ENCODE measurements at places on chromosomes 12 and 14. TPM values are rescaled to one million over a fixed set of nuclear protein-coding genes. Genes with fewer than 3 reads are reported as not detected.

Gene GPRC5D
- total RNA-seq, result not detected

DNA sequence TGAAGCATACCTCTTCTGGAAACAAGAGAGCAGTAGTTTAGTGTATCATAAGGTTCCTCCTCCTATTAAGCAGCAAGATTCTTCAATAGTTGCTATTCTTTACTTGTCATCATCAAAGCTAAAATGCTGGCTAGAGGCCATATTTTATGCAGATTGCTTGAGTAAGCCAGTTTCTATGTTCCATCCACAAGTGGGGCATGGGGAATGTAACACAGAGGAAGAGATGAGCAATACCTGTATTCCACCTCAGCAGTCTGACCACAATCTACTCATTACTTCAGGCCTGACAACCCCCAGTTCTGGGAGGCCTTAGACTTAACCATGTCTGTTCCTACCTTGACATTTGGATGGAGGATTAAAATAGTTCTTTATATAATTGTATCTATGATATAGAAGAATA is 423.6 kb downstream of the BTG1 start:
- no peaks in the 10 kb centered on the region for H3K27me3 ChIP-seq
- no peak for DNase-seq
- no peak overlapping the region for H3K4me3 ChIP-seq
- H3K27ac ChIP-seq, result no peak overlapping the region
- no peaks in the 10 kb centered on the region for H3K36me3 ChIP-seq

DNA sequence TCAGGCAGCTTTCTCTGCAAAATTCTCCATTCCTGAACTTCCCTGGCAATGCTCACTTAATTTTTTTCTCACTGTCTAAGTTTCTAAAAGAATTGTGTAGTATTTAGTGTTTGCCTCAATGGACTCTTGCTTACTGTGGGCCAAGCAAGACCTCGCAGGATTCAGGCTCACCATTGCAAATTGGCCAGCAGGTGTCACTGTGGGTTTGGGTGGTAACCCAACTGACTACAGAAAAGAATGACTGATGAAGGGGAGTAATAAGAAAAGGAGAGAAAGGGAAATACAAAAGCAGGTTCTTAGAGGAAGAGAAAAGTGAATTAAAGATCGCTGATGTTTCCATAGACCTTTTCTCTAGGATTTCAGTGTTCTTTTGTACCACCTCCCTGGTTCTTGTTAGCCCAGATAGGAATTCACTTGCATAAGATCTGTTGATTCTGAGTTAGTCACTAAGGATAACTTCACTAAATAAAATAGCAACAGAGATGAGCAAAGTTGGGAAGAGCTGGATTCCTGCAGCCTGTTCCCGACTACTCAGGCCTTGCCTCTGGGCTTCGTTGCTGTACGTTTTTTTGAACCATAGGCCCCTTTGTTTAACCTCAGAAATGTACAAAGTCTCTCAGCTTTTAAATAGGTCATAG is 386.5 kb upstream of the DDHD1 start:
- no peaks in the 10 kb centered on the region for H3K36me3 ChIP-seq
- H3K27me3 ChIP-seq, result no peaks in the 10 kb centered on the region
- H3K27ac ChIP-seq, result peak overlapping the region; percentile 8
- peaks cover 13% of the 10 kb centered on the region for H3K4me1 ChIP-seq
- no peak overlapping the region for H3K4me3 ChIP-seq

DNA sequence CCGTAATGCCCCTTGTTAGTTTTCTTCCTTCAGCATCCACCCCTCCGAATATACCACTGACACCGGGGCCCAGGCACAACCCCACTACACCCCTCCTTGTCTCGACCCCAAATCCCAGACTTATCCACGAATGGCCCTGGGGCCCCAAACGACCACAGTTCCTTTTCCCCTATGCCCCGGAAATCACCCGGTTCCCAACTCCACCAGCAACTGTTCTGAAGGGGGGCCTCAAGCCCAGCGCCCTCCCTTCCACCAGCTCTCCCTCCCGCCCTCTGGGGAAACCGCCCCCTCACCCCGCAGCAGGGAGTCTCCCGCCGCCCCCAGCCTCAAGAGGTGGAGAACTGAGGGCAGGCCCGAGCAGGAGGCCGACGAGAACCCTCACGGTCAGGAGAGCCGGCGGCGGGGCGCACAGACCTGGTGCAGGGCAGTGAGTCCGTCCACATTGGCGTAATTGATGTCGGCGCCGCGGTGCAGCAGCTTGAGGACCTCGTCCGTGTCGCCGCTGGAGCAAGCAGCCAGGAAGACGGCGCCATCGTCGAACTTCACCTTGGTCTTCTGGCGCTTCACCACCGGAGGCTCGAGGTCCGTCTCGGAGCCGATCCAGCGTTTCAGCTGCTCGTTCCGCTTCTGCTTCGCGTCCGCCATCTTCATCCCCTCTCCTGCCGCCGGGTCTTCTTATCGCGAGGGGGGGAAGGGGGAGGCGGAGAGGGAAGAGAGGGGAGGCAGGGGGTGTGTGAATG is 446 bp downstream of the PPP1R12A start:
- H3K36me3 ChIP-seq, result no peaks in the 10 kb centered on the region
- H3K4me1 ChIP-seq, result peaks cover 19% of the 10 kb centered on the region
- DNase-seq, result peak; percentile 74
- H3K4me3 ChIP-seq, result peak overlapping the region; percentile 95
- H3K27ac ChIP-seq, result peak overlapping the region; percentile 99
- H3K27me3 ChIP-seq, result no peaks in the 10 kb centered on the region

Gene SSTR1
- 6.0 TPM for total RNA-seq

Gene BAZ1A
- 24.7 TPM for total RNA-seq

DNA sequence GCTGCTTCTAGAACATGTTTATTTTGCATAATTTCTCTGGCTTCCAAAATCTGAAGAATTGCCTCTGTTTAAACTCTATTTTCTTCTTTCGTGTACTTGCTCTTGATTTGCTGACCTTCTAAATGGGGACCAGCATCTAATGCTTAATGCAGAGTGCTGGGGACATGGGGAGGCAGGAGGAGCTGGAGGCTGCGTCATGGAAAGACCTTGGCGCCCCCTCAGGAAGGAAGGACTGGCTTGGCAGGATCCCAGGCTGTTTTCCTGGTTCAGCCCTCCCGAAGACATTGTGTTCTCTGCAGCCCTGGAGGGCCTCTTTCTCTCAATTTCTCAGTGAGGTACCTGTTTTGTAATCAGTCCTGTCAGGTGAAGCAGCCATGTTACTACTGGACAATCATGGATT is 5.5 kb downstream of the PRKCH start:
- H3K27ac ChIP-seq, result peak overlapping the region; percentile 45
- peaks cover 24% of the 10 kb centered on the region for H3K27me3 ChIP-seq
- no peaks in the 10 kb centered on the region for H3K36me3 ChIP-seq
- peaks cover 5% of the 10 kb centered on the region for H3K4me1 ChIP-seq
- H3K4me3 ChIP-seq, result no peak overlapping the region

GRCh38 chr12:130181211-130181610 is 18.9 kb downstream of the FZD10 start:
- no peak overlapping the region for H3K27ac ChIP-seq
- no peaks in the 10 kb centered on the region for H3K36me3 ChIP-seq
- no peak for DNase-seq
- no peaks in the 10 kb centered on the region for H3K4me1 ChIP-seq

Gene TTC9
- 2.9 TPM for total RNA-seq

- DNase-seq, result no peak
- peaks cover 18% of the 10 kb centered on the region for H3K4me1 ChIP-seq
- no peaks in the 10 kb centered on the region for H3K36me3 ChIP-seq
- H3K4me3 ChIP-seq, result no peak overlapping the region
- no peaks in the 10 kb centered on the region for H3K27me3 ChIP-seq
These were observed 70.5 kb downstream of the TRIM9 start for GRCh38 chr14:51024377-51024776.

- no peaks in the 10 kb centered on the region for H3K36me3 ChIP-seq
- DNase-seq, result no peak
- H3K4me1 ChIP-seq, result no peaks in the 10 kb centered on the region
- no peak overlapping the region for H3K4me3 ChIP-seq
These were observed 114.0 kb downstream of the PLEKHA5 start for GRCh38 chr12:19243551-19243950.

GRCh38 chr12:92065018-92065499 is 80.6 kb downstream of the BTG1 start:
- peak overlapping the region; percentile 14 for H3K27ac ChIP-seq
- no peak overlapping the region for H3K4me3 ChIP-seq
- H3K27me3 ChIP-seq, result no peaks in the 10 kb centered on the region
- no peaks in the 10 kb centered on the region for H3K36me3 ChIP-seq
- peak; percentile 26 for DNase-seq

DNA sequence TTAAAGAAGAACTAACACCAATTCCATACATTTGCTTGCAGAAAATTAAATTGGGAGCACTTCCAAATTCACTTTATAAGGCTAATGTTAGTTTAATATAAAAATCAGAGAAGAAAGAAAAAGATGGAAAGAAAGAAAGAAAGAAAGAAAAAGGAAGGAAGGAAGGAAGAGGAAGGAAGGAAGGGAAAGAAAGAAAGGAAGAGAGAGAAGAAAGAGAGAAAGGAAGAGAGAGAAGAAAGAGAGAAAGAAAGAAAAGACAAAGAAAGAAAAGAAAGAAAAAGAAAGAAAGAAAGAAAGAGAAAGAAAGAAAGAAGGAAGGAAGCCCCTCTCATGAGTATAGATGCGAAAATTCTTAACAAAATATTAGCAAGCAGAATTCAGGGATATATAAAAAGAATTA is 267.7 kb downstream of the RPAP3 start:
- no peak for DNase-seq
- no peak overlapping the region for H3K27ac ChIP-seq
- H3K36me3 ChIP-seq, result no peaks in the 10 kb centered on the region

DNA sequence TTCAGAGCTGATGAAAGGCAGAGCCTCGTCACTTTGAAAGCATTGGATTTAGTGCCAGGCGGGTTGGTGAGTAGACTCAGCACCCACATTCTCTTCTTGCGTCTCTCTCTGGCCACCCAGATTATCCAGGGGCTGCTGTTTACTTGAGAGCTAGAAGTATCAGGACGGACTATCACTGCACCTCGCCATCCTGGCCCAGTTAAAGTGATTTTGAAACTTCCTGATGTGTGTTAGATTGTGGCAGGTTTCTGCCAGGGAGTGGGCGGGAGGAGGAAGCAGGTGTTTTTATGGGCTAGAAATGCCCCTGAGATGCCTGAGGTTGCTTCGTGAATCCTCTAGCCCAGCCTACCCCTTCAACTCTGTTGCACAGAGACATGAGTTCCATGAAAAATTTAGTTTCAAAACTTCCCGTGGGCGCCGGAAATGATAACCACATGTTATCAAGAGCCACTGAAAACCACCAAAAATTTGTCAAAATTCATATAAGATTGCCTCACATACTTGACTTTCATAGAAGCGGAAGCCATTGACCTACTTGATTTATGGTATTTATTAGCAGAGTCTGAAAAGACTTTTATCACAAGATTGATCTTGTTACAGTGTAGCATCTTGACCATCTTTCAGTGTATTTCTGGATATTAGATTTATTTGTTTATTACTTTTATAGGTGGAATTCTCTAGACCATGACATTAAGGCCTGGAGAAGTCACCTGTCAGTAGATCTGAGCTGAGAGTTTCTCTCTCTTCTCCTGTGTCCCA is 466.0 kb downstream of the RAD51B start:
- H3K4me1 ChIP-seq, result peaks cover 20% of the 10 kb centered on the region
- no peak overlapping the region for H3K4me3 ChIP-seq
- no peaks in the 10 kb centered on the region for H3K27me3 ChIP-seq
- H3K27ac ChIP-seq, result peak overlapping the region; percentile 5
- DNase-seq, result no peak

Gene METTL25
- total RNA-seq, result 21.9 TPM

DNA sequence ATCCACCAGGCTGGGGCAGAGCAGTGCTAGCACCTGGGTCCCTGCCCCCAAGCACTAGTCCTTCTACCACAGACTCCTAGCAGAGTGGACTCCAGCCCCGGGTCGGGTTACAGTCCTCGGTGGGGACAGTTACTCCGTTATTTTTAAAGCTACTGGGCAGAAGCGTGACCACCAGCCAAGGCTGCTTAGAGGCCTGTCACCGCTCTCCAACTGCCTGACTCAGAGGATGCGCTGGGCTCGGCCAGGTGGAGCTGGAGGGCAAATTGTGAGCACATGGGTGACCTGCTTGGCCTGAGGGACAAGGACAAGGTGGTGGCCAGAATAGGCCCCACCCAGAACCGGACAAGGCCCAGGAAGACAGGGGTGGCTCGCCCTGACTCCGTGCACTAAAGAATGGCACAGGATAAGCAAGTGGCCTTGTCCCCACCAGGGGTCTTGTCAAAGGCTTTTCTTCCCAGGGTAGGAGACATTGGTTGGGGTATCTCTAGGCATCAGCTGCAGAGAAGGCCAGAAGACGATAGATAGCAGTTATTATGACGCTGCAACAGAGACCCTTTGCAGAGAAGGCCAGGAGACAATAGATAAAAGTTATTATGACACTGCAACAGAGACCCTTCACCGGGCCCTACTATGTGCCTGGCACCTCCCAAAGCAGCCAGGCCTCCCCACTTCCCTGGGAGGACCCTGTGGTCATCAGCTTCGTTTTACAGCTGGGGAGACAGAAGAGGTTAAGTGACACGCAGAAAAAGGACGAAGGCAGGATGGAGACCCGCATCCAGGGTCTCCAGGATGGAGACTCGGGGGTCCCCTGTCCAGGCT is 1.6 kb downstream of the ABCB9 start:
- peaks cover 6% of the 10 kb centered on the region for H3K4me1 ChIP-seq

DNA sequence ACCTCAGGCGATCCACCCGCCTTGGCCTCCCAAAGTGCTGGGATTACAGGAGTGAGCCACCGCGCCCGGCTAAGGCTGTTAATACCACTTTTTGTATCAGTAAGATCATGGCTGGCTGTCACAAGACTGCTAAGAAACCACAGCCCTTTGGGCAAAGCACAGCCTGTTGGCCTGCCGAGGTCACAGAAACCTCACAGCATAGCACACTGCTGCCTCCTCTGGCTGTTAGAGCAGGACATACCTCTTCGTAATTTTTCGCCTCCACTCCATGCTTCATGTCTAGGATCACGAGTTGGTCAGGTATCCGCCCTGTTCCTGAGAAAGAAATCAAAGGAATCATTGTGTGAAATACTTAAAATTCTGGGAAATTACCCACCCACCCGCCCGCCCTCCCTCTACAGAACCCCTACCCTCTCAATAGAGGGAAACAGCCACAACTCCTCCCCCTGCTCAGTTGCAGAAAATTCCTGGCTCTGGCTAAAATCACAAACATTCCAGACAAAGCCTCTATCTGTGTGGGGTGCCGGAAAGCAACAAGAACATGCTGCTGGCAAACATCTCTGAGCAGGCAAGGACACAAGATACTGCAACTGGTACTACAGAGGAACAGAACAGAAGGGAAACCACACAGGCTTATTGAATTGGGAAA is 20.7 kb upstream of the NEK9 start:
- peak overlapping the region; percentile 93 for H3K27ac ChIP-seq
- no peaks in the 10 kb centered on the region for H3K27me3 ChIP-seq
- DNase-seq, result peak; percentile 83
- H3K4me3 ChIP-seq, result no peak overlapping the region
- H3K36me3 ChIP-seq, result no peaks in the 10 kb centered on the region

Gene TSPAN8
- total RNA-seq, result 639 TPM
